ENCODE measurements at places on chromosomes 7 and 10. TPM values are rescaled to one million over a fixed set of nuclear protein-coding genes. Genes with fewer than 3 reads are reported as not detected.

TAS2R41 gene
- not detected for total RNA-seq

RBP3 gene
- not detected for total RNA-seq

OR2A5 gene
- total RNA-seq = not detected

EFCAB10 gene
- not detected for total RNA-seq

PAX2 gene
- total RNA-seq = not detected

ZNF777 gene
- 3.6 TPM for total RNA-seq

NYAP1 gene
- 0.26 TPM for total RNA-seq

GIMAP8 gene
- total RNA-seq = under 0.01 TPM

IMPDH1 gene
- 56.5 TPM for total RNA-seq

DENND2A gene
- 39.0 TPM for total RNA-seq

MALRD1 gene
- total RNA-seq = 1.7 TPM
